ENCODE measurements at places on chromosomes 4 and X.

DNA sequence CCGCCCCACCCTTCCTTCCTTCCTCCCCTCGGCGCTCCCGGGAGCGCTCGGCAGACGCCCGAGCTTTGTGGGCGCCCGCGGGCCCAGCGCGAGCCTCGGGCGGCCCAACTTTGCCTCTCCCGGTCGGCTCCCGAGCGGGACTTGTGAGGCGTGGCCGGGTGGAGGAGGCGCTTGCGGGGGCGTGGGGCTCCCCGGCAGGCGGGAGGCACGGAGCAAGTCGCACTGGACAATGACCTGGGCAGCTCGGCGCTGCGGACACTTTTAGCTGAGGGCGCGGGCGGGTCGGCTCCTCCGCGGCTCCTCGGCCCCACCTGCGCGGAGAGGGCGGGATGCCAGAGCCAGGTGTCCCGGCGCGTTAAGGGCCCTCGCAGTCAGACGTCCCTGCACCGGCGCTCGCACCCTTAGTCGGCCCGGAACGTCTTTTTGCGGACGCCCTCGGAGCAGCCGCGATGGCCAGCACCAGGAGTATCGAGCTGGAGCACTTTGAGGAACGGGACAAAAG, 385 bp downstream of the DCLK2 start:
- no peak for DNase-seq

- DNase-seq, result peak; percentile 7
Observed at GRCh38 chr4:81913427-81913879, 441.7 kb upstream of the RASGEF1B start.

DNA sequence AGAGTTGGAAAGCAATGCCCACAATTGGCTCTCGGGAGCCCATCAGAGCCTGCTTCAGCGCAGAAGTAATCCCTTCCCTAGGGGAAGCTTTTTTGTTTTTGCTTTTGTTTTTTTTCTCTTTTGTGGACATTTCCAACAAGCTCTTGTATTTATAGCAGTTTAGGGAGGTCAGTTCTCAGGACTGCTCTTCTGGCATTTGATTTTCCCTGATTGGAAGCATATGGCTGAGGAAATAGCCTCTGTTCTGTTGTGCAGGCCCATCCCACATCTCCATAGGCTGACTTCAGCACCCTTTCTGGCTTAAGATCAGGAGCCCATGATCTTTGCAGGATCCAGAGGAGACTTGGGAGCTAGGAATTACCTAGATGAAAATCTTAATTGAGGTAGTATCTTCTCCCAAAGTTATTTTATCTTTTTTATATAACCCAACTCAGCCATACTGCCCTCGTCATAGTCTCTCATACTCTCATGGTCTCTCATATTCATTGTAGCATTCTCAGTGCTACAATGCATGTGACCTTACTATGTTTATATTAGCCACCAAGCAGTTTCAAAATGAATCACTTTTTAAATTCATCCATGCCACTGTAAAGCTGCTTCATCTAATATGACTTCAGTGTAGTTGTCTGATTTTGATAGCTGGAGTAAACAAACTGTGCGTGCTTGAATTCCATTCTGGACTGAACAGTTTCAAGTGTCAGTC, 16.7 kb downstream of the PAGE4 start:
- no peak for DNase-seq

DNA sequence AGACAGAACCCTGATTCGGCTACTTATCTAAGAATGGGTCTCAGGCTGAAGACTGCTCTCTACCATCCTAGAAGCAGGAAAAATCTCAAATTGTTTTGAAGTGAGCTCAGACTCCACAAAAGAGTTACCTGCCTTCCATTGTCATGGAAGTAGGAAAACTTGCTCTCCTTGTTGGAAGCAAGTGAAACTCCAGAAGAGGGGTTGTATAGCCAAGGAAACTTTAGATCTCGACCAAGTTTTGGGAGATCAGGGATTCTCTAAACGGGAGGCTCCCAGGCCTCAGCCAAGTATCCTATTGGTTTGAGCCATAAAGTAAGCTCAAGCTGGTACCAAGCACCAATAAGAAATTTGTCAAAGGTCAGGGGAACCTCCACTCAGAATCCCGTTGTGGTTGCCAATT, 9.2 kb upstream of the FHDC1 start:
- DNase-seq, result no peak

DNA sequence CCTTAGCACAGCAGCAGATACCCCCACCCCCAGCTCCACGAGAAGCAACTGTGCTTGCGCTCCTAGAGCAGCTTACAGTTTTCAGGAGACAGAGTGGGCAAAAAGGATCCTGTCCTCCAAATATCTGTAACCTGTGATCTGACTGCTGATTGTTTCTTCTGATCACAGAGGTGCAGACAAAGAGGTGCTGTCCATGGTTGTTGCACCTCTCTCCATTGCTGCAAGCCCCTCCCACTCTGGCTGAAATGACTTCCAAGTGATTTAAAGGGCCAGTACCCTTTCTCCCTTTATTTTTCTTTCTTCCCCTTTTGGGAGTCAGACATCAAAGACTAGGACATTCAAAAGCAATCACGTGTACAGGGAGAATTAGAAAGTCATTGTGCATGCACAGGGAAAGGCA, 205.3 kb upstream of the GEMIN8 start:
- DNase-seq, result no peak

DNA sequence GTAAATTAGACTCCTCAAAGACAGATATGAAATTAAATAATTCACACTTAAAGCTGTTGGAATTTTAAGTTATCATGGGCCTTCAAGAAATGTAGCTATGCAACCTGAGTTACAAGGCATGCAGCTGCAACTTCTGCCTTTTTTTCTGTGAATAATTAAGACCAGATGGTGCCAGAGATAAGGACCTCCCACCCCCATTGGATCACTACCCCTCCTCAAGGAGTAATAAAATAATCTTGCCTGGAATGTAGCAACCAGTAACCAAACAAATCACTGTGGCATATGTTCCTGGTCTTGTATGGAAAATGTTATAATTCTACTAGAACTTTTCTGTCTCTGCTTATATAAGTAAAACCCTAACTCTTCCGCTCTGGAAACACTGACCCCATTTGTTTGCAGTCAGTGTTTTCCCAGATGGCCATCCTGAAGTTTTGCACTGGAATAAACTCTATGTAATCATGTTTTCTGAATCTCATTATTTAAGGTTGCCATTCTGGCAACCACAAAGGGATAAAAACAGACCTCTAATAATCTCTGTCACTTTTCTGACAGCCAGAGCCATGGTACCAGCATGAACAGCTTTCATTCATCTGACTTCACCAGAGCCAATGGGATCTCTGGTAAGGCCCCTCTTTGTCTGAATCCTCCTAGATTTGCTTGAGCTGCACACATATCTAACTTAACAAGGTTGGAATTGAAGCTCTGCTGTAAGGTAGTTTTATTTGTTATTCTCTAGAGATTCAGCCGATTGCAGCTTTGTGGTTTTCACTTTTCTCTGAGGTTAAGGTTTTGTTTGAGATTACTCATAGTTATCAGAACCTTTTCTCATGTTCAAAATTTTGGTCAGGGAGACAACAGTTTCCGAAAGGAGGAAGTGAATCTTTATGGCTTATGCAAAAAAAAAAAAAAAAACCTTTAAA, 274.6 kb downstream of the NAF1 start:
- no peak for DNase-seq

DNA sequence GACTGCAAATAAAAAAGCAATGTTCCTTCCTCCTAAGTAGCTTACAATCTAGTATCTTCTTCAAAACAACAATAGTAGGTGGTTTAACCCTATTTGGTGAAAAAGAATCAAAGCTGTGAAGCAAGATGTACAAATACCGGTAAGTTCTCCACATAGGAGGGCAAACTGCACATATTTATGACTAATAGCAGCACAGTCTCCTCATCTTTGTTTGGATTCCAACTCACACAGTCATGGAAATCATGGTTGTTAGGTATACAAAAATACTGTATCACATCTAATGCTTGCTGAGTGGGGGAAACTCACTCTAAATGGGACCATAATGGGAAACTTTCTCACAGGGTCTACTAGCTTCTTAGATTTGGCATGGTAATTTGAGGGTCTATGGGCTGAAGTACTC, 597.2 kb downstream of the INPP4B start:
- DNase-seq, result no peak

DNA sequence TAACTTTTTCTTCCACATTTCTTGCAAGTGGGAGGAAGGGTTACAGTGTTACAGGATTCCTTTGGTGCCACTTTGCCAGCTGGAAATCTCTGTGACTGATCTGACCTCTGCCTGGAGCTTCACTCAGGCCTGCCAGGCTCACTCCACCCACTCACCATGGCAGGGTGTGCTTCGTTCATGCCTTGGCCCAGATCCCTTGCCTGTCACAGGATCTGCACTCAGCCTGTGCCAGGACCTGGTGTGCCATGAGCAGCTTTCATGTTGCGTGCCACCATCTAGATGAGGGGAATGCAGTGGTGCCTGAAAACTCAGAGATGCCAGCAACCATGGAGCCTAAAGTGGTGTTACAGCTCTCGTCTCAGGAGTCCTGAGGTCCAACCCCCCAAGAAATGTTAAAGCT, 2596.4 kb downstream of the PCDH7 start:
- DNase-seq, result no peak

DNA sequence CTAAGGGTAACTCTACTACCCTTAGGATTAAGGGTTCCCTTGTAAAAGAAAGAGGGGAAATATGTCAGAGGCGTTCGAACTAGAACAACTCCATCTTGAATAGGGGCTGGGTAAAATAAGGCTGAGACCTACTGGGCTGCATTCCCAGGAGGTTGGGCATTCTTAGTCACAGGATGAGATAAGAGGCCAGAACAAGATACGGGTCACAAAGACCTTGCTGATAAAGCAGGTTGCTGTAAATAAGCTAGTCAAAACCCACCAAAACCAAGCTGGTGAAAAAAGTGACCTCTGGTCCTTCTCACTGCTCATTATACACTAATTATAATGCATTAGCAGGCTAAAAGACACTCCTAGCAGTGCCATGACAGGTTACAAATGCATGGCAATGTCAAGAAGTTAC, 922.0 kb downstream of the DMD start:
- DNase-seq, result no peak

GRCh38 chr4:100034023-100034664, 84.1 kb upstream of the H2AZ1 start:
- DNase-seq, result no peak

DNA sequence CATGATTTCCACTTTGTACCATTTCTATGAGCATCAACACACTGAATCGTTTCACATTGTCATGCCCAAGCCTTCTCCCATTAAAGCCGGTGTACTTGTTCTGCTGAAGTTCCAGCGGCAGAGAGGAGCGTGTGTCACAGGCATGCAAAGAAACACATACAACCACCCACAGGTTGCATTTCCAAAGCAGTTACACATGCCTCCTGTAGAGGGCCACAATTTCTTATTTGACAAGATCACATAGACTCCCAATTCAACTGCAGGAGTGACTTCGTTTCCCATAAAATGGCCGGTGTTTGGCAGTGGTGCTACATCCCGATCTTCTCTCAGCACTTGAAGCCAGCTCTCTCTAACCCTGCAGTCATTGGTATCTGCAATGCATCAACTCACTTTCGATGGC, 992.6 kb downstream of the NLGN4X start:
- no peak for DNase-seq

- no peak for DNase-seq
Observed at GRCh38 chr4:170247596-170247995, 157.8 kb upstream of the AADAT start.

- DNase-seq, result no peak
Observed at GRCh38 chr4:140875746-140876452, 119.7 kb upstream of the TBC1D9 start.

GRCh38 chr4:25879991-25880651, 17.3 kb upstream of the SEL1L3 start:
- no peak for DNase-seq

GRCh38 chrX:31139961-31140360, 68.1 kb upstream of the FTHL17 start:
- DNase-seq, result no peak

DNA sequence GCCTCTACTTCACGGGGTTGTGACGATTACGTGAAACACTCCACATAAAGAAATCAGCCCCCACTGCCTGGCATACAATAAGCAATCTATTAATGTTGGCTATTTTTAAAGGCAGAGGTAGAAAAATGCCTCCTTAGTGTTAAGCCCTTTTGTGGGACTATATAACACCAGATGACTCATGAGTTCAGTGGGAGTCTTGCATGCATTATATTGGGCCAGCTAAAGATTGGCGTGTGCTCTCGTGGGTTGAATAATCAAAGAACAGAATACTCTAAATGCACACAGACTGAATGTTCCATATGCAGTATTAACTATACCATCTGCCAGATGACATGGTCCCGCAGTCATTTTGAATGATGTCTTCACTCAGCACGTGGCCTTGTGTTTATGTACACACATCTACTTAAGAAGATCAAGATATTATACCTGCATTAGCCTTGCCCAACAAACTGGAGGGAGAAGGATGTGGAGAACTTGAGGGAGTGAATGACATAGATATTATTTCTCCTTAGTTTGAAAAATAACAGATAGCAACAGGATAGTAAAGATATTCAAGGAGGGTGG, 85.0 kb upstream of the MYOZ2 start:
- DNase-seq, result no peak

DNA sequence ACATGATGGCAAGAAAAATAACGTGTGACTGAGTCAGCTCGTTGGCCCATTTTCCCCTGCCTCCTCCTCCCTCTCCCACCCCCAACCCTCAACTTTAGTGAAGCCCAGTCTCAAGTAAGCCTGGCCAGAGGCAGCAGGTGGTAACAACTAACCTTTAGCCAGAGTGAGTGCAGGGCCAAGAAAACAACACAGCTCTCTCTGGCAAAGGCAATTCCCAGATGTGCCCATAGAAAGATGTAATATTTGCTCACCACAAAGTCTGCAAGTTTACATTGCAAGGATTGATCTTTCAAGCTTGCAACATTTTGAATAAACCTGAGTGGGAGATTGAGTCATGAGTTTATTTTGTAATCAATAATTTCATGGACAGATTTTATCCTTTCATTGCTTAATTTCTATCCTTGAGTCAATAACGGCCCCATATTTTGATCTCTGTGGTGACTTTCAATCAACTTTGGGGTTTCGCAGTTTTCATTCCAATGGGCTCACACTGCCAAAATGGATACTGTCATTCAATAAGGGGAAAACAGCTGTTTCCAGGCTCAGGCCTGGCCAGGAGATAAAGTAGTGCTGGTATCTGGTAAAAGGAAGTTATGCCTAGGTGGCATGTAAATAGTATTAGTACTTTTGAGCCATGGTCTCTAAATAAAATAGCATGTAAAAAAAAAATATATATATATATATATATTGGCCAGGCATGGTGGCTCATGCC, 130.7 kb upstream of the TMEM164 start:
- no peak for DNase-seq

GRCh38 chrX:132365490-132365889, 123.3 kb downstream of the MBNL3 start:
- DNase-seq, result no peak

Measured in T-helper 2 cell (primary cell).